ENCODE measurements at places on chromosomes 3 and 15. TPM values are rescaled to one million over a fixed set of nuclear protein-coding genes. Genes with fewer than 3 reads are reported as not detected.

Gene CELF6
- not detected for total RNA-seq

Gene GP9
- not detected for total RNA-seq

Gene CHRNA7
- 1.1 TPM for total RNA-seq

Gene RASA2
- 13.8 TPM for total RNA-seq

Gene COPS2
- total RNA-seq: 67.7 TPM

Gene PCSK6
- total RNA-seq: 0.49 TPM

Gene TERC
- 16.6 TPM for total RNA-seq

Gene MUC4
- total RNA-seq: not detected

Gene ATXN7
- total RNA-seq: 6.3 TPM

Gene SI
- total RNA-seq: not detected

Gene MME
- 13.9 TPM for total RNA-seq

Gene TGM5
- not detected for total RNA-seq

Gene EXOSC7
- 62.6 TPM for total RNA-seq

Gene CIP2A
- total RNA-seq: 19.6 TPM

Gene ATP6V1A
- 108 TPM for total RNA-seq
